Activated CD4-positive, CD25-positive, alpha-beta regulatory T cell treated with anti-CD3 and anti-CD28 coated beads, Interleukin-2, amount 50 U/mL, for 72 hours (primary cell): ENCODE measurements at places on chromosomes 3 and 15.

- no peak for DNase-seq
Observed at GRCh38 chr3:170259907-170260306, 37.7 kb downstream of the PRKCI start.

DNA sequence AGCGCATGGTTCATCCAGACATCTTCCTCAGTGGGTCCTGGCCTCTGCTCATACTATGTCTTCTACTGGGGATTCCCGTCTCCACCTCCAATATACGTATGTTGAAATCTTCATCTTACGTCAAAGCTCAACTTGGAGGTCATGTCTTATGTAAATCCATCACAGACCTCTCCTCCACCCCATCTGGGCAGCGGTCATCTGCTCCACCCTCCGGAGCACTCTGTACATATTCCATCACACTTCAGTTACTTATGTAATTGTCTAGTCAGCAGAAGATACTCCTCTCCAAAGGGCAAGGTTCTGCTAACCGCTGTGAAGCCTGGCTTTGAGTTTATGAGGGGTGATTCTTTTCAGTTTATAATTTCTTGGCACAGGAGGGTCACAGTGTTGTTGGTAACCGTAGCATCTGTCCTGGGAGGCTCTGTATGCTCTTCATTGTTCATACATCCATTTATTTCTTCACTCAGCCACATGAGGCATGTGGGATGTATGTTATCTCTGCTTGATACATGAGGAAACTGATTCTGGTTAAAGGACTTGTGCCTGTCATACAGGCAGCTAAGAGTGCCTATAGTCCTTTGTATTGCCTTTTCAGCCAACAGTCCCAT, 22.1 kb downstream of the MAP2K1 start:
- no peak for DNase-seq

GRCh38 chr3:133038731-133039375, 662 bp downstream of the TMEM108 start:
- DNase-seq, result no peak

GRCh38 chr3:189507856-189508255, 123.3 kb upstream of the TP63 start:
- DNase-seq, result no peak
